ENCODE measurements at places on chromosomes 2 and 18.

DNA sequence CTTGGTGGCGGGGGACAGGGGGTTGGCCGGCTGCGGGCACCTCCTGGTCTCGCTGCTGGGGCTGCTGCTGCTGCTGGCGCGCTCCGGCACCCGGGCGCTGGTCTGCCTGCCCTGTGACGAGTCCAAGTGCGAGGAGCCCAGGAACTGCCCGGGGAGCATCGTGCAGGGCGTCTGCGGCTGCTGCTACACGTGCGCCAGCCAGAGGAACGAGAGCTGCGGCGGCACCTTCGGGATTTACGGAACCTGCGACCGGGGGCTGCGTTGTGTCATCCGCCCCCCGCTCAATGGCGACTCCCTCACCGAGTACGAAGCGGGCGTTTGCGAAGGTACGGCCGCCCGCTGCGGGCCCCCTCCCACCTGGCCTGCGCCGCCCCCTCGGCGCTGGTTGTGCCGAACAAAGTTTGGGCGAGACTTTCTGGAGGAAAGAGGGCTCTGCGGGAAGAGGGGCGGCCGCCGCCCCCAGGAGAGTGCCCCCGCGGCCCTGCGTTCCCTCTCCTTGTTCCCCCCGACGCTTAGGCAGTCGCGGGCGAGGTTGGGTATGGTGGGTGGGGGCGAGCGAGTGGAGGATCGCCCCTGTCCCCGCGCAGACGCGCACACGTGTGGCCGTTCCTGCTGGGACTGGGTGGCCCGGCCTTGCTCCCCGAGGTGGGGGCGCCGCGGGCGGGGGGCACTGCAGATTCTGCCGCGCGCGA lies 866 bp downstream of the CRIM1 start:
- DNase-seq: no peak

DNA sequence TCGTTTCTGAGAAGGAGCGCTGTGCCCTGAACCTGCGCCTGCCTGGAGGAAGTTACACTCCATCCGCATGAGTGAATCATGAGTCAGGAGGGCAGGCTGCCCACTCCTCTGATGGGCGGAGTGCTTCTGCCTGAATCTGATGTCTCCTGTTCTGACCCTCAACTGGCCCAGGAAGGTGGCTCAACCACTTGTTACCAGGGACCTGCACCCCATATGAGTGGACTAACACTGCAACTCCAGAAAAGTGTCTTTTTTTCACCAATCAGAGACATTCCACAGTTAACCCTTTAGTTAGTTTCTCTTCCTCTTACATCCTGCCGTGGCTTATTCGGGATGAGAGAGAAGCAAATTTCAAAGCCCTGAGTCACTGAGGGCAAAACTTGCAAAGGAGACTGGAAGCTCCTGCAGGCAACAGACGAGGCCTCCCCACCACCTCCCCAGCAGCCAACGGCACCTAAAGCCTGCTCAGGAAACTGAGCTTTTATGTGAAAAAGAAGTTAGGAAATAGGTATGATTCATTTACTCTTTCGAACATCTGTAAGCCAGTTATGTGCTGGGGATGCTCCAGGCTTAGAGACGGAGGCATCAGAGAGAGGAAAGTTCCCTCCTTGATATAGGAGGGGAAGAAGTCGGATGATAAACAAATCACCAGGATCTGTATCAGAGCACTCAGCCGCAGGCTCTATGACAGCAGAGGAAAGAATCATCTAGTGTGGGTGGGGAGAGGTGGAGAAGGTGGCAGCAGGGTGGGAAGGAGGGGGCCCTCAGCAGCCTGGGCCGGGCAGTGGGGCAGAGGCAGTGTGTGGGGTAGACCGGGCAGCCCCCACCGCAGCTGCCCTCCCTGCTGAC lies 30.9 kb downstream of the MBP start:
- no peak for DNase-seq

- no peak for DNase-seq
These were observed 467.5 kb upstream of the CHST9 start for GRCh38 chr18:27652480-27653121.

DNA sequence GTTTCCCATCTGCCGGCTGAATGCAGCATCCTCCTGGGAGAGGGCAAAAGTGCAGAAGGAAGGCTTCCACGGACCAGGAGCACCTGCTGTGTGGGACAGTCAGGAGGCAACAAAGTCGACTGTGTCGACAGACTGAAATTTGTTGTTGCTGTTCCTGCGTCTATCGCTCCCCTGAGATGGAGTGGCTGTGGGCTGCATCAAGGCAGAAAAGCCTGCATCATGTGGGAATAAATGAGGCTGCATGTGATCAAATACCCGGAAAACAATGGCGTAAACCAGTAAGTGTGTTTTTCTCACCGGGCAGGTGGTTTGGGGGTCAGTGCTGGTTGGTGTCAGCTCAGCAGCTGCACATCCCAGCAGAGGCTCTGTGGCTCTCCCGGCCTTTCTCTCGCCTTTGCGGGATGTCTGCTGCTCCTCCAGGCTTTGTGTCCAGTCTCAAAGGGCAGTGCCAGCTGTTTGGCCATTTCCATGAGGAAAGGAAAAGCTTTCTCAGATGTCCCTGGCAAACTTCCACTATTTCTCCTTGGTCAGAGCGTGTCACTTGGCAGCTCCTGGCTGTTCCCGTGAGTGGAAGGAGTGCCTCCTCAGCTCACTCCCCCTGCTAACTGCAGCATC lies 262.4 kb downstream of the NDUFA10 start:
- no peak for DNase-seq

GRCh38 chr2:83233326-83233725 lies 1225.8 kb downstream of the SUCLG1 start:
- no peak for DNase-seq

- no peak for DNase-seq
These were observed 17.6 kb downstream of the LCLAT1 start for GRCh38 chr2:30464544-30465170.

GRCh38 chr2:148802448-148803220 lies 72.4 kb upstream of the KIF5C start:
- no peak for DNase-seq

GRCh38 chr2:219967247-219968245 lies 340.1 kb downstream of the SLC4A3 start:
- DNase-seq: no peak

DNA sequence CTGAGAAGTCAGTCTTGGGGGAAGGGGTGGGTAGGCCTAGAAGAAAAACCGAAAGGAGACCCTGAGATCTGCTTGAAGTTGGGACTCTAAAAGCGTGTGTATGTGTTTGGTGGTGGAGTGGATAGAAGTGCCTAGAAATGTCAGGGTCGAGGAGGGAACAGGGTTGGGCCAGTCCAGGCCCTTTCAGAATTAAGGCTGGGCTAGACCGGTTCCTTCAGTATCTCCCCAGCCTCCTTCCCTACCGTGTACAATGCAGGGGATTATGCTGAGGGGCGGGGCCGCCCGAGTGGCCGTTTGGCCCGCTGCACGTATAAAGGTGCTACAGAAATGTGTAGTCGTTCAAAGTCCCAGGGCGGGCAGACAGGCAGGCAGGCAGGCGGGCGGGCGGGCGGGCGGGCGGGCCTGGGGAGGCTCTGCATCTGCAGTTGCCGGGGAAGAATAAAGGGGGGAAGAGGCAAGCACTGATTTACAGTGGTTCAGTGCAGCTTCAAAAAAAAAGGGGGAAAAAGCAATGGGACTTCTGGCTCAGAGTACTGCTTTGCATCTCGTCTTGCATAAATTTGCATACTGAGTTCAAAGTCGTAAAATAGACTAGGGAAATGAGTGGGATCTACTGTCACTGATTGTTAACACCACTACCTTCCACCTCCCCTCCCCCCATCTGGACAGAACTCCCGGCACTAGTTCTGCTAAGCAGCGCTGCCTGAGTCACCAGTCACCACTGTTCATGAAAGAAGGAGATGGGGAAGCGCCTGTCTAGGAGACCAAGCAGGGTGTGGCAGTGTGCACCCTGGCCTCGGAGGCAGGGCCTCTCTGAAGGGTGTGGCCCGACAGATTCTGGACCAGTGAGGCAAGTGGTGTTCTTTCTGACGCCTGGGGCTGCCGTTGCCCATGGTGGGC lies 3.6 kb downstream of the IGFBP2 start:
- no peak for DNase-seq

GRCh38 chr2:144211826-144212225 lies 308.1 kb downstream of the ZEB2 start:
- DNase-seq: no peak

DNA sequence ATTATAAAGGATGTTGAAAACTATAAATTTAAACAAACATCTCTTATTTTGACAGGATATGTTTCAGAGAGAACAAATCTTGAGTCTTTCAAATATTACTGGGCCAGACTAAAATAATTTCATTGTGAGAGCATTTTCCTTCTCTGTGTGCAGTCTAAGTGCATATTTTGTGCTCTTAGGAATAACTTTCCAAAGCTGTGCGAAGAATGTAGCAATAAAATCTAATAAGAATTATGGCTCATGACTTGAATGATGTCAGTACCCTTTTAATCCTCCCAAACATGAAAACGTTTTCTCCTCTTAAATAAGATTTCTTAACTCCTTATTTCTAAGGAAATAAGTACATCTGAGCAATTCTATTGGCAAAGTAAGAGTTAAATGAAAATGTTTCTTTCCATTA lies 76.2 kb upstream of the EFEMP1 start:
- DNase-seq: no peak

DNA sequence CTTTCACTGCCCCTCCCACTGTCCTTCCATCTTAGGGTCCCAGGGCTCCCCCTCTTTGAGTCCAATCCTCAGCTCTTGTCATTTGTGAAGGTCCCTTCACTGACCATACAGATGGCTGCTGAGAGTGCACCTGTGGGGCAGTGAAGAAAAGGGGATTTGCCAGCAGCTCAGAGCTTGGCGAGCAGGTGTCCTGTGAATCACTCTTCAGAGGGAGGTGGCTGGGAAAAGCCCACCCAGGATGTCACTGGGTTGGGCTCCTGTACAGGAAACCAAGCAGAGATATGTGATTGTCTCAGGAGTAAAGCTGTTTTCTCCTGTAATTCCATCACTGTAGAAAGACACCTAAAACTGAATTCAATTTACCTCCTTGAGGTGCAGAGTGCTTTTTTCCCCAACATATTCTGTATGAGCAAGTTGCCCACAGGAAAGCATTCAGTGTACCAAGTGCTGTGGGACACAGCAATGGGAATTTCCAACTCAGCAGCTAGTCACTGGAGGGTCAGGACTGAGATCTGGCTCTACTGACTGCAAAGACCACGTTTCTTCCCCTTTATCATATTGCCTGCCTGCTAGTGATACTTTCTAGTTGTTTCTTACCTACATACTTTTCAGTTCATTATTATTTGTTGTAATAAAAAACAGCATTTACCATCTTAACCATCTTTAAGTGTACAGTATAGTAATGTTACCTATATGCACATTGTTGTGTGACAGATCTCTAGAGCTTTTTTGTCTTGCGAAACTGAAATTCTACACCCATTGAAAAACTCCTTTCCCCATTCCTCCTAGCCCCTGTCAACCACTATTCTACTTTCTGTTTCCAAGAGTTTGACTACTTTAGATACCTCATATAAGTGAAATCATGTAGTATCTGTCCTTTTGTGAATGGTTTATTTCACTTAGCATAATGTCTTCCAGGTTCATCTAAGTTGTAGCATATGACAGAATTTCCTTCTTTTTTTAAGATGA lies 239.1 kb downstream of the TSN start:
- DNase-seq: no peak

DNA sequence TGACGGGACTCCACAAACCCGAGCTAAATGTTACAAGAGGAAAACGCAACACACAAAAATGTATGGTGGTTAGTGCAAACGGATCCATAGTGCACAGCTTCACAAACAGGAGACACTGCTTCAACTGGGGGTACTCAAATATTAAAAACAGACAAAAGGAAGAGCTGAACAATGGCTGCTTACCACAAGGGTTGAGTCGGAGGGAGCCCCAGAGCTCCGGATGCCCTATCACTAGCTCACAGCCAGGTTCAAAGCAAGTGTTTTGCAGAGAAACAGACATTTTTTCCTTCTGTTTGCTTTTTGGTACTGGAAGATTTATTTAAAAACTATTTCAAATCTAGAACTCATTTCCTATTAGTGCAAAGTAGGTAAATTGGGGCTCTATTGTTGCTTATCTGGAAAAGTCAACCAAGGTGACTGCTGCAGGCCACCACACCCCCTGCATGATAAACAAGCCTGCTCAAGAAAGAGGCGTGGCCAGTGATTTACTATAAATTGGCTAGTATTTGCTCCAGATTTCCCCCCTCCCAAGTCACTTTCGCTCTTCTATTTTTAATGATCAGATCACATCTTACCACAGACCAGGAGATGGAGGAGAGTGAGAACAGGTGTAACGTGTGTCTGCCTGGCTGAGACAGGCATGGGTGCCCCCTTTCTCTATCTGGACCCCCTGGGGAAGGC lies 46.5 kb downstream of the ZAP70 start:
- no peak for DNase-seq

GRCh38 chr18:74525741-74526140 lies 8.6 kb upstream of the CNDP1 start:
- no peak for DNase-seq

DNA sequence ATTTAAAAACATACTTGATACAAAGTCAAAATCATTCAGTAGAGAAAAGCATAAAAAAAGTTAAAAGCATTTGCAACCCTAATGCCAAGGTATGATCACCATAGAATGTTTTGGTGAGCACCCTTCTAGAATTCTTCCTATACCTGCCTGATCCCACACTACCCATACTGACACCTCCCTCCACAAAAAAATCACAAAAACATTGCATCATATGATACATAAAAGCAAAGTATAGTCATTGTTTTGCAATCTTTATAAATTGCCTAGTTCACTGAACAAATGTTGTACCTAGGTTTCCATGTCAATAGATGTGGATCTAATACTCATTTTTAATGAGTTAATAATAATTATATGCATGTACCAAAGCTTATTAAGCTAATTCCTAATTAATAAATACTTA lies 54.1 kb downstream of the SLC9A4 start:
- no peak for DNase-seq

DNA sequence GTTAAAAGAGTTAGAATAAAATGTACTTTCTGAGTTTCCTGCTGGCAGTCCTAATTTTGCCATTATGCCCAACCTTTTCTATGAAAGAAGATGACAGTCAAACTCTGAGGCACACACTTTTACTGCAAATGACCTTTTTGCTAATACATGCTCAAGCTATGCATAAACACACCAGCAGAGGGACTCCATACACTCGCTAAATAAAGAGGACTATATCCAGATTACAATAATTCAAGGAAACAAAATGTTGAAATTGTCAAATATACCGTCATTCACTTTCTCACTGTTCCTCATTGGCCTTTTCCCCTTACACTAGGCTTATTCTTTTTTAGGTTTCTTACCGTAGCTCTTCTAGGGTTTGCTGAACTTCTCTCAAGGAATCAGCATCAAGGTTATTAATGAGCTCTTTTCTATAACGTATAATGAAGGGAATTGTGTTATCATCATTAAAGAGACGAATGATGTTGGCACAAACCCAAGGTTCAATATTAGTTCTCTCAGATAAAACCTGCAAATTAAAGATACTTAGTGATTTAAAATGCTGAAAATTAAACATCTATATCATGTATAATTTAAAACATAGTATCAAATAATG lies 25.7 kb downstream of the SRBD1 start:
- DNase-seq: no peak

DNA sequence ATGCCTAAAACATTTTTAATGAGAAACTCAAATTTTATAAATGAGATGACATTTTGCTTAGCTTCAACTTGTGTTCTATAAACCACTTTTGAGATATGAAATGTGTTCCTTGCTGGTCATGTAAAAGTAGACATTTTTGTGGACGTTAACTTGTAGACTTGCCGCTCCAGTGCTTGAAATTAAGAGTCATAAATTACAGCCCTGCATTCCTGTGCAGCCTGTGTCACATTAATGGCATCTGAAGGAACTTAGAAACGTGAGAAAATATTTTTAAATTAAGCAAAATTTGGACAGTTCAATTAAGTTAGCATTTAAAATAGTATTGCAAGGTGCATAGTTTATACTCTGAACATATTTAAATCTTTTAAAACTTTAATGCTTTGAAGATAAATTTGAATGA lies 98.3 kb upstream of the LDLRAD4 start:
- no peak for DNase-seq

- no peak for DNase-seq
These were observed 351.5 kb downstream of the ARHGAP15 start for GRCh38 chr2:143480601-143481236.

Data from central memory CD4-positive, alpha-beta T cell (primary cell).